ENCODE measurements at places on chromosomes 16 and 17.

DNA sequence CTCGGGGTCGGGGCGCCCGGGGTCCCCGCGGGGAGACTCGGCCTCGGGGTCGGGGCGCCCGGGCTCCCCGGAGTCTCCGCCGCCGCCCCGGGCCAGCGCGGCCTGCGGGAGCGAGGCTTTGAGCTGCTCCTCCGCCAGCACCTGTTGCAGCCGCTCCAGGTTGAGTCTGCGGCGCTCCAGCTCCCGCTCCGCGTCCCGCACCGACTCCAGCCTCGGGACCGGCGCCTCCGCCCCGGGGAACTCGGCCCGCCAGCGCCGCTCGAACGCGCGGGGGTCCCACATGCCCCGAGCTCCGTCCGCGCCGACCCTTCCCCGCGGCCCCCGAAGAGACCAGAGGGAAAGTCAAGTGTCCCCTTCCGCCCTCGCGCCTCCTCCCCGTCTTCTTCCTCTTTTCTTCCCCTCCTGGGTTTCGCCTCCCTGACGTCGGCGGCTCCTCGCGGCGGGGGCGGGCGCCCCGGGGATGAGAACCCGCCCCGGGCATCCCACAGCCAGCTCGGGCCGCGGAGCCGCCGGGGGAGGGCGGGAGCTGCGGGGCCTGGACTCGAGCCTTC, 40.8 kb upstream of the BHLHA9 start:
- DNase-seq, result peak; percentile 96

DNA sequence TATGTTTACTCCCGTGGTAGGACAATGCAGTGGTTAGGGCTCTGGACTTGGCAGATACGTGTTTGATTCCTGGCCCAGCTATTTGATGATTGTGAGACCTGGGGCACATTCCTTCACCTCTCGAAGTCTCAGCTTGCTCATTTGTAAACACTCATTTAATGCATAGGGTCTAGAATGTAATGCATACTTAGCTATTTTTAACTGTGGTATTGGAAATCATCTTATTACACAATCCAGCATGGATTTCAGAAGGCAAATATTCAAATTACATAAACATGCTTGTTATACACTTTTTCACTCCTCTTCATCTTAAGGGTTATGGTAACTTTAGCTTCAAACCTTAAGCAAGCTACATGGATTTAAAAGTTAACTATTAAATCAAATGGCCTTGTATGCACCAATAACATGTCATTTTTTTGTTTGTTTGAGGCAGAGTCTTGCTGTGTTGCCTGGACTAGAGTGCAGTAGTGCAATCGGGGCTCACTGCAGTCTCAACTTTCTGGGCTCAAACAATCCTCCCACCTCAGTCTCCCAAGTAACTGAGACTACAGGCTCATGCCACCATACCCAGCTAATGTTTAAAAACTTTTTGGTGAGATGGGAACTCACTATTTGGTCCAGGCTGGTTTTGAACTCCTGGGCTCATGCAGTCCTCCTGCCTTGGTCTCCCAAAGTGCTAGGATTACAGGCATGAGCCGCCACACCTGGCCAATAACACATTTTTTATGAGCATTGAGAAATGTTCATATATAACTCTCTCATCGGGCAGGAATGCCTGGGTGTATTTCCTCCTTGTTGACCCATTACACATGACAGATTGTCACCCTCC, 52.5 kb downstream of the VAT1L start:
- DNase-seq, result no peak

- DNase-seq, result no peak
Observed at GRCh38 chr17:74374858-74375257, 7.6 kb downstream of the GPR142 start.

DNA sequence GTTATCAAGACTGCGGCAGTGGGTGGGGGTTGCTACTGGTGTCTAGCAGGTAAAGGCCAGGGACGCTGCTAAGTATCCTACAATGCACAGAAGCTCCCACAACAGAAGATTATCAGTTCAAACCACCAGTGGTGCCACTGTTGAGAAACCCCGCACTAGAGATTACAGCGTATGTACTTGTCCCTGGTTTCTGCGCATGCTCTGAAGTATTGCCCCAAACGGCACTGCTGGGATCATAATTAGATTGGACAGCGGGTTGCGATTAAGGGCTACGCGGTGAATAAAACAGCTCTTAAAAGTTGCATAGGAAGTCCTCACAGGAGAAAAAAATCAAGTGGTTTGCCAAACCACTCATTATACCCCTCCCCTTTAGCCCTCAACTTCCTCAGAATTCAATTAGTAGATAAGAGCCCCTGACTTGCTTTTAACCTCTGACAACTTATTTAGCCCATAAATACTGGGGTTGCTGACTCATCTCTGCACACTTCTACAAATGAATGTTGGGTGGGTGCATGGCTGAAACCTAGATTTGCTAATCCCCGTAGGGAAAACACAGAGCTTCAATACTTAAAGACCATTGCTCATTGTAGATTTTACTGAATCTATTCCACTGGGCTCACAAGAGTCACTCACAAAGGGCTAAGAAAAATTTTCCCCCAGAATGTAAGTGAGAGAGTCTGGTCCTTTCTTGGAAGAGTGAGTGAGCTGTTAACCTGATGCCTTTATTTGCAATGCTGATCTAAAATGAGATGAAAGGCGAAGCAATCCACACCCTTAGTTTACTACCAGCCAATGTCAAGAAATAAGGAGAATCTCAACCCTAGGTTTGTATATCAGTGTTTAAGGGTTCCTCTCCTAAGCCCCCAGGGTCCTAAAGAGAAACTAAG, 91.8 kb downstream of the RGS9 start:
- DNase-seq, result peak; percentile 33

- no peak for DNase-seq
Observed at GRCh38 chr16:68893710-68894705, 50.7 kb downstream of the TANGO6 start.

DNA sequence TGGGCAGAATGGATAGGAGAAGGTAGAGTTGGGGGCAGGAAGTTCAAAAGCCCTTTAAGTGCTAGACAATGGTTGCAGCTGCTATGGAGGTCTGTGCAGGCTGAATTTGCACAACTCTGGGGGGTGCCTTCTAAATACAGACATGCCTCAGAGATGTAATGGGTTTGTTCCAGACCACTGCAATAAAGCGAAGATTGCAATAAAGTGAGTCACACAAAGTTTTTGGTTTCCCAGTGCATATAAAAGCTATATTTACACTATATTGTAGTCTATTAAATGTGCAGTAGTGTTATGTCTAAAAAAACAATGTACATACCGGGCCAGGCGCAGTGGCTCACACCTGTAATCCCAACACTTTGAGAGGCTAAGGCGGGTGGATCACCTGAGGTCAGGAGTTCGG, 60.5 kb upstream of the MYOCD start:
- DNase-seq, result no peak

DNA sequence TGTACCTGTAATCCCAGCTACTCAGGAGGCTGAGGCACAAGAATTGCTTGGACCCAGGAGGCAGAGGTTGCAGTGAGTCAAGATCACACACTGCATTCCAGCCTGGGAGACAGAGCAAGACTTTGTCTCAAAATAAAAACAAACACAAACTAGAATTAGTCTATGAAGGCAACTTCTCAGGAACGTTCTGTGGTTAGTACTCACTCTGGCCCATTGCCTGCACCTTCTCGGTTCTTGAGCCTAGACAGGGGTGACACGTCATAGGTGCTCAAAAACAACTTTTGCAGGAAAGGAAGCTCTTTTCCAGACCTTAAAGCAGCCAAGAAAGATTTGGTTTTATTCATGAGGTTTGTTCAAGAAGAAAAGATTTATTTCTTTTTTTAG, 22.3 kb upstream of the CNOT1 start:
- no peak for DNase-seq

DNA sequence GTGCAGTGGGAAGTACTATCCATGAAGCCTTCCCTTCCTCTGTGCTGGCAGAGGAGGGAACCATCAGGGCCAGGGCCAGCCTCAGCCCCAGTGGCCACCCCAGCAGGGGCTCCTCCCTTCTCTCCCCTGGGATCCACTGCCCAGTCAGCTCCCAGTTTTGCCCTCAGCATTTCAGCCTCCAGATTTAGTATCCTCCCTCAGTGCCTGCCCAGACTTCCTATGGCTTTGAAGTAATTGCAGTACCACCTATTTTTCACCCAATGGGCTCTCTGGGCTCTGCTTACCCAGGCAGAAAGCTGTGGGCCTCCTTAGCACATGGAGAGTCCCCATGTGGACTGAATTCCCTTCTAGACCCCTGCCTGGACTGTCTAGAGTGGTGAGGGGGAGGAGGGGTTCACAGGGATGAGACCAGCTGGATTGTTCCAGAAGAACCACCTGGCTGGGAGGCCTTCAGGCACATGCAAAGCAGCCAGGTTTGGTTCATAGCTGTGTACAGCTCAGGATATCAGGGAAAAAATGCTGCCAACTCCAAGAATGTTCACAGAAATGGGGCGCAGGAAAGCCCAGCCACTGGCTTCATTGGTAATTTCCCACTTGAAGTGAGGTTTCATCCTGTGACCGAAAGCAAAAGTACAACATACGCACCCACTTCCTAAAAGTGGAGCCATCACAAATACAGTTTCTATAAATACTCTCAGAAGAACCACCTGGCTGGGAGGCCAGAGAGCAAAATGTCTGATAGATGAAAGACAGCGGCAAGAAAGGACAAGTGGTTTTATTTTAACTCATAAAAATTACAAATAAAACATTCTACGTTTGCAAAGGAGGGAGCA, 15.2 kb upstream of the HERPUD1 start:
- peak; percentile 66 for DNase-seq

DNA sequence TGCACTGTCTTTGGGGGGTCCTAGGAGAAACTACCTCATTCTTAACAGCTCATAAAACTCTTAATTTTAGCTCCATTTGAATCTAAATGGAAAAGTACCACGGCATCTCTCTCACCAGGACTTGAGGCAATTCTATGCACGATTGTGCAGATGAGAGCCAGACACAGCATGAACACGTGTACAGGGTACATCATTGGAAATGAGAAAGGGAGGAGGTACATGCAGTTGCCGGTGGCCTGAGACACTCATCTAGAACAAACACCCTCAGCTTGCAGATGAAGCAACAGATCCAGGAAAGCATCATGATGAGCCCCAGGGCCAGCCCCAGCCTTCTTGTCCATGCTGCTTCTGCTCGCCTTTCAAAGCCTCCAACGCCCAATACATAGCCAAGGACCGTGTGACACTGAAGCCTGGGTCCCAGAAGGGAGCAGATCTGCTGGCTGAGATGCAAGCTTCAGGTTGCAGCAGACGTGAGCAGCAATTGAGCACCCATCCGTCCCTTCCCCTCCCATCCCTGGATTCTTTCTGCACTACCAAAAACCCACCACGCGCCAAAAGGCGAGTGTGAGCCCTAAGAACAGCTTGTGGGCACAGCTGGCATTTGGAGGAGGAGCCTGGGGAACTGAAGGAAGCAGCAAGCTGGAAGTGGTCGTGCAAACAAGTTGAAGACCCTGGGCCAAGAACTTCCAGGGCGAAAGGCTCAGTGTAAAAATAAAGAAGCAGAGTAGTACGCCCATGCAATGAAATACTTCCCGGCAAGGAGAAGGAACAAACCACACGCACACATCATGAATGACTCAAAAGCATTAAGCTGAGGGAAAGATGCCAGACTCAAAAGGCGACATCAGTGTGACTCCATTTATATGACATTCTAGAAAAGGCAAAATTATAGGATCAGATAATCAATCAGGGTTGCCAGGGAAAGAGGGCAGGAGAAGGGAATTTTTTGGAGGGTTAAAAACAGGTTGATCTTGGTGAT, 7.3 kb upstream of the RCVRN start:
- DNase-seq, result no peak

DNA sequence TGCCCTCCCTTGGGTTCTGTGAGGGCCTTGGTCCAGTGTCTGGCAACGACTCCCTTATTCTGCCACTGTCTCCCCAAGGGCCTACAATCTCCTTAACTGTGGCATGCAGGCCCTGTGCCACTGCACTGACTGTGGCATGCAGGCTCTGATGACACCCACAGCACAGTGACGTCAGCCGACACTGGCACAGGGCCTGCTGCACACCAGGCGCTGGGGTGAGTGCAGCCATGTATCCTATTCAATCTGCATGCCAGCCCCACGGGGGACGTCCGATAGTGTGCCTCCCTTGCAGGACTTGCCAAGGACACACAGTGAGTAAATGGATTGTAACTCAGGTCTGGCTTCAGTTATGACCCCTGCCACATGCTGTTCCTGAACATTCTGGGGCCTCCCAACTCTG, 39.8 kb upstream of the RASD1 start:
- no peak for DNase-seq

DNA sequence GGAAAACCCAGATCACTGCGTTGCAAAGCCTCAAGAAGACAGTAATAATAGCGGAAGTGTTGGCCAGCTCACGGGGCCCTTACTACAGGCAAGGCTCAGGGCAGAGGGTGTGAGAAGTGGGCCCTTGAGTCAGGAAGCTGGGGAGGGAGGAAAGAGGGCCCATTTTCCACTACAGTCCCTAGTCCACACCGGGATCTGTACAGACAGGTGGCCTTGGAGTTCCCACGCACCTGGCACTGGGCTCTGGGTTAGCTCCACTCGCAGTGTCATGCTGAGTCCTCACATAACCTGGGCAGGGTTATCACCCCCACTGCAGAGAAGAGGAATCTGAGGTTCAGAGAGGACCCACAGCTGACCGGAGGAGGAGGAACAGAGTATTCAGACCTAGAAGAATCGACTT, 16.8 kb upstream of the MTSS2 start:
- DNase-seq, result no peak

GRCh38 chr16:85416228-85417109, 196.7 kb upstream of the GSE1 start:
- peak; percentile 77 for DNase-seq
